ENCODE measurements at places on chromosomes 7 and 10.

DNA sequence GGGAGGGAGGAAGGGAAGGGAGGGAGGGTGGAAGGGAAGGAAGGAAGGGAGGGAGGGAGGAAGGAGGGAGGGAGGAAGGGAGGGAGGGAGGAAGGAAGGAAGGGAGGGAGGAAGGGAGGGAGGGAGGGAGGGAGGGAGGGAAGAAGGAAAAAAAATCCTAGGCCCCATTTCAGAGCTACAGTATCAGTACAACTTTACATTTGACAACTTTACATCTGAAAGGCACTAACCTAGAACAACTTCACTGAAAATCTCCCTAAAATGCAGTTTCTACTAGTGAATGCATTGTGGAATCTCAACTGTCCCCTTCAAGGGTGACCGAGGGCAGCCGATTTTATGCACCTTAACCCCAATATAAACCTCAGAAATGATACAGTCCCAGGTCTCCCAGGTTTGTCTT lies 259.8 kb upstream of the GALNT17 start:
- DNase-seq = no peak

GRCh38 chr10:113843972-113844485 lies 9.9 kb downstream of the DCLRE1A start:
- no peak for DNase-seq

DNA sequence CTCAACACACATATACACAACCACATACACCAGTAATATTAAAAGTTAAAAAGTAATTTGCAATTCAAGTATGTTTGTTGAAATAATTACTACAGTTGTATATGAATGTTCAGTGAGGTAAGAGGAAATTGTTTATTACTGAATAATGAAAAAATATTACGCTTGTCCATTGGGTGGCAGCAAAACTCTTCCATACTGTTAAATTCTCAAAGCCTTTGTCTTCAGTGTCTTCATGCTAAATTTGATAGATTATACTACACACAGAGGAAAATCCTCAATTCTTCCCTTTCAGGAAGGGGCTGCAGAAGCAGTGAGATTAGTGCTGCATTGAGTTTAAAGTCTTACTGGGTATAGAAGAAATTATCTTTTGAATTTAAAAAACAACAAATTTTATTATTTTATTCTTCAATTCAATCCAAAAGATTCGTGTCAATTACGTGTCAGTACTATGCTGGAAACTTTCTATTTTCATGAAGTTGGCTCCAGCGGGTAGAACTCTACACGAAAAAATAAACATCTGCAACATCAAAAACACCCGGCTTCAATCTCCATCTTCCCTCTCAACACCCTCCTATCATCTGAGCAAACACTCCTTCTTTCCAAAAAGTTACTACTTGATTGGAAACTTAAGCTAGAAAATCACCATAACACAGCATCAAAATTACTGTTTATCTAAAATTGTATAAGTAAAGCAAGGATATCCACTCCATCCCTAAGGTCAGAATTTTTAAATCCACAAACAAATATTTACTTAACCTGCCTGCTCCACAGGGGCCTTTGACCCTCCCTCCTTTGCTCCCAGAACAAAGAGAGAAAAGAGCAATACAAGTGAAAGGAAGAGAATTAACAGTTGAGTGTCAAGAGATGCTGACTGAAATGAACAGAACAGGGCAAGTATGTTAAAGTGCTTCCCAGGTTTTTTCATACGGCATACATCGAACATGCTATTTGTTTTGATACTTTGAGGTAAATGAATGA lies 37.0 kb upstream of the TES start:
- DNase-seq = peak; percentile 34

- no peak for DNase-seq
These were observed 23.6 kb downstream of the DAGLB start for GRCh38 chr7:6423942-6424701.

- no peak for DNase-seq
These were observed 34.2 kb downstream of the DNAJC12 start for GRCh38 chr10:67803588-67804394.

GRCh38 chr7:41508755-41509154 lies 194.1 kb downstream of the INHBA start:
- no peak for DNase-seq

- DNase-seq = no peak
These were observed 430.2 kb upstream of the VSTM2A start for GRCh38 chr7:54111814-54112511.

GRCh38 chr7:81005254-81005653 lies 86.4 kb upstream of the SEMA3C start:
- no peak for DNase-seq

DNA sequence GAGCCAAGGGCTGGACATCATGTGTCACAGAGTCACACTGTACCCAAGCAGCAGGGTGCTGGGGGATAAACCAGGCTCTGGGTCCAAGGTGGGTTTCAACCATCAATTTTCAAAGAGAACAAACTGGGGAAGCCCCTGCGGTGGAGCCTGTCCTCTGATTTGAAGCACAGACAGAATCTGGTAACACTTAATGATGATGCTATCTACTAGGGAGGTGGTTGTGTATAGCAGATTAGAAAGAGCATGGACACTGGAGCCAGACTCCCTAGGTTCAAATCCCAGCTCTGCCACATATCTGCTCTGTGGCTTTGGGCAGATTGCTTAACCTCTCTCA lies 204.9 kb upstream of the ZMIZ1 start:
- DNase-seq = no peak

DNA sequence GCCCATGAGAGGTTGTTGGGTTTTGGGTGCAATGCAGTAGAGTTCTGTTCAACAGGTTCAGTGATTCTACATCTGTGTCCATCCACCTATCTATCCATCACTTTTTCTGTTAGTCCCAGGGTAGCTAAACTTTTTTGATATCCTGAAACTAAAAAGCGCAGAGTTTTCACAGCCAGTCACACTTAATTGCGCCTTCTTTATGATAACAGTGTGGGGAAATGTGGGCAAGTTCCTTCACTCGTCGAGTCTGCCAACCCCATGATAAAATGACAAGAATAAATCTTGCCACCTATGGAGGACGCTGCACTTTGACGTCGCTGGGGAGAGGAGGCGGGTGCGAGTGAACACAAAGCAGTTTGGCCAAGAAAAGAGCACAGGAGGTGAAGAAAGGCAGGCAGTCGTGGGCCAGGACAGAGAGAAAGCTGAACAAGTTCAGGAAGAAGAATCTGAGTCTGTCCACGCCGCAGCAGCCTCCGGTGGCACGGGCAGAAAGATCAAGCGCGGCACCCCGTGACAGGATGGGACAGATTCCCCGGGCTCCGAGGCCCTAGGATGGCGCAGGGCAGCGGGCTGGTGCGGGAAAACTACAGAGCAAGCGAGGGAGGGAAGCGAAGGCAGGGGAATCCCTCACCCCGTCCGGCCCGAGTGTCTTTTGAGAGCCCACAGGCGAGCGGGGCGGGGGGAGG lies 9.2 kb downstream of the SP8 start:
- DNase-seq = no peak

DNA sequence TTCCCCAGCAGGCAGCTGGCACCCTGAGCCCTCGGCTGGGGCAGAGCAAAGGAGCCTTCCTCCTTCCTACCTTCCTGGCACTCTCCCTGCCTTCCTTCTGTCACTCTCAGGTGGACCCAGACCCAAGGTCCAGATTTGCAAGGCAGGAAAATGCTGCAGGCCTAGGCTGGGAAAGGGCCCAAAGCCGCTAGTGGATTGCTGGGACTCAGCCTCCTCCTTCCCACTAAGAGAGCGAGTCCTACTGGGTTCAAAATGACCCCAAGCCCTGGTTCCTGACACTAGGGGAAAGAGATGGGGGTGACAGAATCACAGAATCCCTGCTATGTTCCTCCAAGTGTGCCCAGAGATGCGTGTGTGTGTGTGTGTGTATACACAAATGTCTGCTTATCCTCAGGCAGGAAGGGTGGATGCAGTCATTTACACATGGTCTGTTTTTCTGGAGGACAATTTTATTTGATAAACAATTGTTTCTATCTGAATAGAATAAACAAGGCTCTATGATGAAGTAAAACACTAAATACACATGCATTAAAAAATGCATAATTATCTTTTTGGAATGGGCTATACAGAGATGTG lies 1.3 kb upstream of the PLAU start:
- DNase-seq = no peak

All from fibroblast of skin of left biceps (primary cell).